ENCODE measurements at places on chromosomes 7 and 10.

DNA sequence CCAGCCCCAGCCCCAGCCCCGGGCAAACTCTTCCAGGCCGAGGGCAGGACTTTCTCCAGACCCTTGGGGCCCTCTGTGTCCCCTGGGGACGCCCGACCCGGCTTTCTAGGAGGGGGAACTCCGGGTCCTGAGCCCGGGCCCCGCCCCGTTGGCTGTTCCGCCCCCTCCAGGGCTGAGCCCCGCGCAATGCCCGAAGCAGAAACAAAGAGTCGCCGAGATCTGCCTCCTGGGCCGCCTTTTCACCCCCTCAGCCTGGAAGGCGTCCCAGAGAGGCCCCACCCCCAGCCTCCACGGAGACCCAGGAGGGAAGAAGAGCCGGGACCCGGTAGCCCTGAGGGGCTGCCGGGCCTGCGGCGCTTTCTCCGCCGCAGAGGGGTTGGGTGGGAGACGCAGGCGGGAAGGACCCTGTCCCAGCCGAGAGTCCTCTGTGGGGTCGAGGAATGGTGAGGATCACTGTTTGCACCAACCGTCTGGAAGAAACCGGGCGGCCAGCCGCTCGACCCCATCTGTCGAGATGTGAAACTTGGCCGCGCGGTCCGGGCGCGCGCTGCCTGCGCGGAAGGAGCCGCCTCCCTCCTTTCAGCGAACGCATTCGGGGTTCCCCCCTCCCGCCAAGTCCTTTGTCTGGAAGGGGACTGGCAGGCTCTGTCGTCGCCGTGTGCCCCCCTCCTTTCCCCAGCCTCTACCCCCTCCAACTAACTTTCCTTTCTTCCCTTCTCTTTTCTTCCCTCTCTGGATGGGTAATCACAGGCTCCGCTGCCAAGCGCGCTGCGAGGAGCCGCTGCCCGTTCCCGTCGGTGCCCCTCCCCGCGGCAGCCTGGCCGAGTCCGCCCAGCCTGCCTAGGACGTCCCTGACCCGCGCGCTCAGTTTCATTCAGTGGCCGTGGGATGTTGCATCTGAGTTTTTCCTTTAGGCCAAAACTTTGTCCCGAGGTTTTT, 10.2 kb downstream of the EN2 start:
- no peak for DNase-seq

DNA sequence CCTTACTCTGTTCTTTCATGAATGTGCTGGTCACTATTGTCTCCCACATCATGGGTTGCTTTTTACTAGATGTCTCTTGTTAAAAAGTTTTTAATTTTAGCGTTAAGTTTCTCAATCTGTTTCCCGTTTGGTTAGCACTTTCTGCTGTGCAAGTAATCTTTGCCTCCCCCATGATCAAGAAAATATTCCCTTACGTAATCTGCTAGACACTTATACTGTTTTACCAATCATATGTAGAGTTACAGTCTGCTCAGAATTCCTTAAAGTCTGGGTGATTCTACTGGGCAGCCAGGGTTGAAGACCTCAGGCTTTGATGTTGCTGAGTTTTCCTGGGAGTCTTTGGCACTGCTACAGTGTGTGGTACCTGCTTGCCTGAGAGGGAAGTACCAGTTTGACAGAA, 38.2 kb upstream of the RPA3 start:
- no peak for DNase-seq

GRCh38 chr7:105353752-105354328, 34.9 kb downstream of the SRPK2 start:
- DNase-seq, result peak; percentile 33

- DNase-seq, result no peak
Observed at GRCh38 chr10:100697070-100697469, 48.3 kb upstream of the PAX2 start.

- DNase-seq, result no peak
Observed at GRCh38 chr7:2487586-2488271, 11.5 kb upstream of the GRIFIN start.

- DNase-seq, result no peak
Observed at GRCh38 chr7:28088032-28088431, 92.6 kb downstream of the JAZF1 start.

DNA sequence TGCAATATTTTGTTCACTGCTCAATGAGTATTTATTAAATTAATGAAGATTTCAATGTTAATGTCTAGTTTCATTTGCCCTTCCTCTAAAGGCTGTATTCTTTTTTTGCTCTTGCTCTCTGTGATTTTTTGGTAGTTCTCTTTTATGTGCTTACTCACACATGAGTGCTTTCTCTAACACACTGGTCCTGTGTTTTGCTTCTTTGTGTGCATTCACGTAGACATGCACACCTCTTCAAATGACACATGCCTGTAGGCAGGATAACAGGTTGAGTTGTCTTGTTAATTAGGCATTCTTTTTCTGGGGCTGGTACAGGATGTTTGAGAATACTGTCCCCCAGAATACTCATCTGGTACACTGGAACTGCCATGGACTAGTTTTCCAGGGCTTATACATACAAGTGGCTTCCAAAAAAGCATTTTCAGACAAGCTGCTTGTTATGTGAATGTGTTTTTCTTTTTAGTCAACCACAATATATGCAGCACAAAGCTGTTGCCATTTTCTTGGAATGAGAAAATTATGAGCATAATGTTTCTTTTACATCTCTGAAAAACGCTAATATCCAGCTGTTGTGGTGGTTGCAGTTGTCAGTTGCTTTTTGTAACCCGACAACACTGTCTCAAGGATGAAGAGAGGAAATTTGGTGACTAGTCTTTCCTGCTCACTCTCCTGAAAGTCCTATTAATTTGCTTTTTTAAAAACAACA, 416.4 kb downstream of the AUTS2 start:
- DNase-seq, result no peak

DNA sequence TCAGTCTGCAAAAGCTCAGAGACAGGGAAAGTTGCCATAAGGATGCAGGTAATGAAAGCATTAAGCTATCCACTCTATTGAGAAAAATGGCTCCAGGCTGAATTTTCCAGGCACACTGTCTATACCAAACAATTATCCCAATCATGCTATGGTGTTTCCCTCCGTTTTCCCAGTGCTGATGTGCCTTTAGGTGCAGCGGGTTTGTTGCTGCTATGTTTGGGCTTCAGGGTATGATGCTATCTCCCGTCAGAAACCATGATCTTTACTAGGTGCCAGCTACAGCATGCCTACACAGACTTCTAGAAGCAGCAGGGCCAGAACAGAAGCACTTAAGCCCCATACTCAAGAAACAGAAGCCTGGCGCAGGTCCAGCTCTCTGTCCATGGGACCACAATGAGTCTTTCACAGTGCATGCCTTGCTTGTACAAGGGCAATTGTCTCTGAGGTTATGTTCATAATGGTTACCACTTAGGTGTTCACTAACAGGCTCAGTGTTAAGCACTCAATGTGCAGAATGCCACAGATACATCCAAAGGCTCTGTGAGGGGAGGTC, 19.4 kb downstream of the STEAP1B start:
- DNase-seq, result no peak

DNA sequence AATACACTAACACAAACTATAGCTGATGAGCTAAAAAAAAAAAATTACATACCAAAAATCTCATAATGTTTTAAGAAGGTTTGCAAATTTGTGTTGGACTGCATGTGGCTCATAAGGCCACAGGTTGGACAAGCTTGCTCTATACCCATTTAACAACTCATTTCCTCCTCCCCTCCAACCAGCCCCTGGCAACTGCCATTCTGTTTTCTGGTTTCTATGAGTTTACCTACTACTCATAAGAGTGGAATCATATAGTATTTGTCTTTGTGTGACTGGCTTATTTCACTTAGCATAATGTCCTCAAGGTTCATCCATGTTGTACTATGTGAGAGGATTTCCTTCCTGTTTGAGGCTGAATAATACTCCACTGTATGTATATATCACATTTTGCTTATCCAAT, 100.4 kb upstream of the ARHGAP21 start:
- DNase-seq, result no peak

GRCh38 chr10:130424418-130424817, 288.2 kb downstream of the GLRX3 start:
- DNase-seq, result no peak

DNA sequence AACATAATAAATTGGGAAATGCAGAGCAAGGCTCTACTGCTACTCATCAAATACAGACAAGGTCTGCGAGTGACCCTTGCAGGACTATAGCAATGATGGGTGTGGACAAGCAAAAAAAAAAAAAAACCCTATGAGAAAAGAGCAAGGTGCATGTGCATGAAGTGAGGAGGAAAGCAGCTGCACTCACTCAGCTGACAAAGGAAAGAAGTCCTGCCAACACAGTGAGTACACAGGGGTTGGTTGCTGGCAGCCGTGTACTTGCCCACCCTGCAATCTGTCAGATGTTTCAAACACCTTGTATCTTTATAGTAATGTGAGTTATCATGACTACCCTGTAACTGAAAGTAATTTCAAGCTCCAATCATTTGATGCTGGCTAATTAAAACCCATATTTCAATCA, 20.5 kb downstream of the CHCHD3 start:
- DNase-seq, result no peak

DNA sequence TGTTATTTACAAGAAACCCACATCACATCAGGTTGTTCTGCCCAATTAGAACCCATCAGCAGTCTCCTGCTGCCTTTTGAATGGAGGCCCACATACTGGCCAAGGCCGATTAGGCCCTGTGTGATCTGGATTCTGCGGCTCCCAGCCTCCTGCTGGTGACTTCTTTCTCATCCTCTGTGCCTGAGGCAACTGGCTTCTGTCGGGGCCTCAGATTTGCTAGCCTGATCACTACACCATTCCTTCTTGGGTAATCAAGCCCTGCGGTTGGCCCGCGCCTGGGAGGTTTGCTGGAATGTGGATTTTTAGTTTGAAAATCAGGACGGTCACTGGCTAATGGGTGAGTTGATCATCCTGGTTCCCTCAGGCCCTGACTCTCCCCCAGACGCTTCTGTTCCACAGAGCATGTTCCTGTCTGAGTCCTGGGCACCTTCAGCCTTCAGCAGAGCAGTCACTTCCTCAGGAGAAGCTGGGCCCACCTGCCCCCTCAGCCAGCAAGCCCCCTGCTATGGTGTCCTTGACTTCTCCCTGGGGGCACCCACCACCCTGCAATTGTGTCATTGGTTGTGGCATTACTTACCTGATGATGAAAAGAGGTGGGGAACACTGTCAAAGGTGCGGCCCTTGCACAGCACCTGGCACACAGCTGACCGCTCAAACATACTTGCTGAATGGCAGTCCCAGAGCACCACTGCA, 207.6 kb downstream of the PHTF2 start:
- DNase-seq, result no peak

DNA sequence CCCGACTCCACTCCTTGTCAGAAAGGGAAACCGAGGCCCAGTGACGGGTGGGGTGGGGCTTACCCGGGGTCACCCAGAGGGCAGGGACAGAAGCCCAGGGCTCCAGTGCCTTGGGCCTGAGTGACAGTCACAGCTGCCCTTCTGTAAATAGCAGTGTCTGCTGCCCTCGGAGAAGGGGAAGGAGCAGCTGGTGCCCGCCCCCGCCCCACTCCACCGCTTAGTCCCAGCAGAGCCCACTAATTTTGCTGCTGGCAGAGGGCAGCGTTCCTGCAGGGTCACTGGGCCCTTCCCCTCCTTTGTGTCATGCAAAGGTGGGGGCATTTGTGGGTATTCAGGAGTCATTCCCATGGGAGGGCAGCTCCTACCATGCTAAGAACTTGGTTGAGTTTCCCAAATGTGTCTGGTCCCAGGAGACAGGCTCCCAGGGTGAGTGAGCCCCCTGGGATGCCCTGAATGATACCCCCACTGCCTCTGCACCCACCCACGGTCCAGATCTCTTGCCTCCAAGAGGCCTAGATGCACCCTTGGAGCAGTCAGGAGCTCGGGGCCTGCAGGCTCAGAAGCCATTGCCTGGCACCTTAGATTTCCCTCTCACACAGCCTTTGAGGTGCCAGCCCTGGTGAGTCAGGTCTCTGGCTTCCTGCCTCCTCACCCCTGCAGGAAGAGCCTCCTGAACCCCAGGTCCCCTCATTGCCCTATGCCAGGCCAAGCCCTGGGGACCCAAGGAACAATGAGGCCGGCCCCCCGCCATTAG, 17.2 kb downstream of the SH2B2 start:
- no peak for DNase-seq

DNA sequence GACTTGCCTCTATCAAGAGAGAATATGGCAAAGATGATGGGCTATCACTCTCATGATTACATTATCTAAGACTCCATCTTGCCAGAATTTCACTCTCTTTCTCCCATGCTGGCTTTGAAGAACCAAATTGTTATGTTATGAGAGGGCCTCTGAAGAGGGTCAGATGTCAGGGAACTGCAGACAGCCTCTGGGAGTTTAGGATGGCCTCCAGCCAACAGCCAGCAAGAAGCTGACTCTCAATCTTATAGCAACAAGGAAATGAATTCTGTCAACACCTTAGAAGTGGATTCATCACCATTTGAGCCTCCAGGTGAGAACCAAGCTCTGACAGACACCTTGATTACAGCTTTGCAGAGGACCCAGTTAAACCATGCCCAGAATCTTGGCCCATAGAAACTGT, 33.6 kb downstream of the ZNF22 start:
- no peak for DNase-seq

DNA sequence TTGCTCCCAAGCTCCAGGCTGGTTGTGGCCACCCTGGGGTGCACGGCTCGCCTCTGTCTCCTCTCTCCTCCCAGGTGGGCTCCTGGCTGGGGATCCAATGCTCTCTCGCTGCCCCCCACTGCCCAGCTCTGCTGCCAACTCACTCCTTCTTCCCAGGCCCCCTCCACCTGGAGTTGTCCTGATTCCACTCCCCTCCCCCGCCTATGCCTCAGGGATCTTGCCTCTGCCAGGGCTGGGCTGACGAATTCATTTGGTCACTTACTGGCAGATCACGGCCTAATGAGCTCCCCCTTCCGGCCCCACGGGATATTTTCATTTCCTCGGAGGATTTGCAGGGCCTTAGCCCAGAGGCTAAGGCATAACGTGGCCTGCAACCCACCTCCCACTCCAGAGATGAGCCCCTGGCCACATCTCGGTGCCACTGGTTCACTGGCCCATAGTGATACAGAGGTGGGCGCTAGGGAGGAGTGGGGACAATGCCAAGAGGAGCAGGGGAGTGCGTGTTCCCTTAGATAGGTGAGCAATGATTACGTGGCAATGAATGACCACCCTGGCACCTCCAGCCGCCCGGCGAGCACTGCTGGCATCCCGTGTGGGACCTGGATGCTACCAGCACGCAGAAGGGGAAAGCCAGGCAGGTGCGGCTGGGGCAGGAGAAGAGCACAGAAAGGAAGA, 344.6 kb upstream of the SHH start:
- DNase-seq, result peak; percentile 27

- no peak for DNase-seq
Observed at GRCh38 chr10:55820071-55820470, 541.0 kb downstream of the ZWINT start.

GRCh38 chr10:22017283-22018020, 13.9 kb upstream of the DNAJC1 start:
- no peak for DNase-seq

DNA sequence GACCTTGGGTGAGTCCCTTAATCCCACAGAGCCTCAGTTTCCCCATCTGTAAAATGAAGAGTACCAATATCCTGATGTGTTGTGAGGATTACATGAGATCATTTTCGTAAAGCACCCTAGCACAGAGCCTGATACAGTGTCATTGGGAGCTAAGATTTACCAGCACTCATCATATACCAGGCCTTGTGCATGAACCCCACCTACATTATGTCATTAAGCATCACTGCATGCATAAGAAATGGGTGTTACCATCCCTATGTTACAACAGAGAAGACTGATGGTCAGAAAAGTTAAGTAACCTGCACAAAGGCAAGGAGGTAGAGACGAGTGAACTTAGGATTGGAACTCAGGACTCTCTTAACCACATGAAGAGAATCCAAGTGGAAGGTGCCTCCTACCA, 290.6 kb downstream of the KCNMA1 start:
- no peak for DNase-seq

- peak; percentile 74 for DNase-seq
Observed at GRCh38 chr10:51074238-51075028, at the start of gene PRKG1. Gene PRKG1, plus strand, starts transcription at chr10:51074487.

- DNase-seq, result no peak
Observed at GRCh38 chr10:68087685-68088401, 12.8 kb upstream of the HERC4 start.
